Left renal pelvis (tissue), 4 donors: ENCODE measurements at places on chromosomes 16 and 17. TPM values are rescaled to one million over a fixed set of nuclear protein-coding genes. Genes with fewer than 3 reads are reported as not detected.

DNA sequence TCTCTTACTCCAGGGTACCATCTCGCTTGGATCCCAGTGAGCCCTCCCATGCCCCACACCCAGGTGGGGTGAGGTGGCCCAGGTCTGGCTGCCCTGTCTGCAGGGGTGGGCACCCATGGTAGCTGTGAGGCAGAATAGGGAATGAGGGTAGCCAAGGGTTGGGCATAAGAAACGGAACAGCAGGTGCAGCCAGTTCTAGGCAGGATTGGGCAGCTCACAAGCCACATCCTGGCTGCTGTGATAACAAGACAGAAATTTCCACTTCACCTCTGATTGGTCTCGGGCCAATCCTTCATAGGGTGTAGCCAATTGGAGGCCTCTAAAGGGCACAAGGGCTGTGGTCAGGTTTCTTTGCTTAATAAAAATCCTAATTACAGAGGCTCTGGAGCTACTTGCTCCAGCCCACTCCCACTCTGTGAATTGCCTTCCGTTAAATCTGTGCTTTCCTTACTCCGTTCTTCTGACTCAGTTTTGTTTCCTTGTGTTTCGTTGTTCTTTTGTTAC, 1.5 kb upstream of the ARHGDIG start:
- no peak for DNase-seq

DNA sequence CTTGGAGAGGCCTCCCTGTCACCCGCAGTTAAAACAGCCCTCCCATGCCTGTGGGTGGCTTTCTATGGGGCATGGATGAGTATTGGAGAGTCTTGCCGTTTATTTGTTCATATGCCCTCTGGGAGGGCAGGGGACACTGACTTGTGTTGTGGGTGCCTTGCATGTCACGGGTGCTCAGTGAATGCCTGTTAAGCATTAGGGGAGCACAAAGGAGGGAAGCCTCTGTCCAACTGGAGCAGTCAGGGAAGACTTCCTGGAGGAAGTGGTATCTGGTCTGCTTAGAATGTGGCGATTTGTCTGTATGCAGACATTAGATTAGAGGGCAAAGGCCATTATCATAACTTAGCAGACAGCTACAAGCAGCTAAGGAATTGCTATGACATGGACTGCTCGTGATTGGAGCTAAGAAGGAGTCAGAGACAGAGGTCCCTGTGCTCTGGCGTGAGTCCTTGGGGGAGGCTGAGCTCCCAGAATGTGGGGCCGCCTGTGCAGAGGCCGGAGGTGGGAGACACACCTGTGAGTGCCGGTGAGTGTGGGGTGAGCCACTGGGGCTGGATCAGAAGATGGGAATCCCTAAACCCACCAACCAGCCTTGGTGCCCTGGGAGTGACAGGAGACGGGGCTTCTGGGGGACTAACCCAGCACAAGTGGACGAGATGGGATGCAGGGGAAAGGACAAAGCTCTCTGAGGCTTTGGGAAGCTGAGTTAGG, 286.1 kb downstream of the SEC14L1 start:
- no peak for DNase-seq

DNA sequence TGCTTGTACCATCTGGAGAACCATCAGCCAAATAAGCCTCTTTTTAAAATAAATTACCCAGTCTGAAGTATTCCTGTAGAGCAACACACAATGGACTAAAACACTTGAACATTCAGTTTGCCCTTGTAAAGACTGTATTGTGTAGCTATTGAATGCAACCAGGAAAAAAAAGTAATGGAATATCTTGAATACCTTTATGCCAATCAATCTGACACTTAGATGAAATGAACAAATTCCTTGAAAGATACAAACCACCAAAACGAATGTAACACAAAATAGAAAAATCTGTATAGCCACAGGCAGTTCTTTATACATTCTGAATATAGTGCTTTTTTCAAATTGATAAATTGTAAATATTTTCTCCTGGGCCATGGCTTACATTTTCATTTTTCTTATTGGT, 63.3 kb upstream of the KCNJ16 start:
- no peak for DNase-seq

GRCh38 chr16:14634389-14634725, 1.6 kb downstream of the BFAR start:
- DNase-seq: no peak

GRCh38 chr17:74737299-74738050, 419 bp downstream of the RAB37 start:
- DNase-seq: no peak

- no peak for DNase-seq
Observed at GRCh38 chr16:66977341-66978113, 10.9 kb upstream of the CES4A start.

- DNase-seq: no peak
Observed at GRCh38 chr17:3796822-3797170, 4.2 kb downstream of the ITGAE start.

DNA sequence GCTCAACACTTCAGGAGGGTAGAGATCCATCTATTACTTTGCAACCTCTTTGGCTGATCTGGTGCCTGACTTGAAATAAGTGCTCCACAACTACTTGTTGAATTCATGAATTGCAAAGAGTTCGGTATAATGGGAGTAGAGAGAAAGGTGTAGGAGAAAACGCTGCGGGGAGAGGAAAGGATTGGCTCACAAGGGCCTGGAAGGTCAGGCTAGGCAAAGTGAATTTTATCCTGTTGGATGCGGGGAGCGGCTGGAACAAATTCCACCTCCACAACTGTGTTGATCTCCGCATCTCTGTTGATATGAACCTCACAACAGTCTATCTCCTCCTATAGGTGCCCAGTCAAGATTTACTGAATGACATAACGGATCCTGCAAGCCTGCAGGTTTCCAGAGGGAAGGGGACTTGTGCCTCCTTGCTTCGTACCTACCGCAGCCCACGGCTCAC, 684 bp downstream of the SLX4 start:
- DNase-seq: no peak

DNA sequence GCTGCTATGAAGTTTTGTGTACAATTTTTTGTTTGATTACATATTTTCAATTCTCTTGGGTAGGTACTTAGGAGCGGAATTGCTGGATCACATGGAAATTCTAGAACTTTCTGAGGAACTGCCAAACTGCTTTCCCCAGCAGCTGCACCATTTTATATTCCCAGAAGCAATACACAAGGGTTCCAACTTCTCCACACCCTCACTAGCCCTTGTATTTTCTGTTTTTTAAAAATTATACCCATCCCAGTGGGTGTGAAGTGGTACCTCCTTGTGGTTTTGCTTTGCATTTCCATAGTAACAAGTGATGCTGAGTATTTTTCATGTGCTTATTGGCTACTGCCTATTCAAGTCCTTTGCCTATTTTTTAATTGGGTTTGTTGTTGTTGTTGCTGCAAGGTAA, 20.9 kb downstream of the NACA2 start:
- no peak for DNase-seq

GRCh38 chr17:65472666-65473309, 88.7 kb downstream of the AXIN2 start:
- no peak for DNase-seq

GRCh38 chr17:78862073-78863023, 21.7 kb upstream of the USP36 start:
- DNase-seq: no peak

DNA sequence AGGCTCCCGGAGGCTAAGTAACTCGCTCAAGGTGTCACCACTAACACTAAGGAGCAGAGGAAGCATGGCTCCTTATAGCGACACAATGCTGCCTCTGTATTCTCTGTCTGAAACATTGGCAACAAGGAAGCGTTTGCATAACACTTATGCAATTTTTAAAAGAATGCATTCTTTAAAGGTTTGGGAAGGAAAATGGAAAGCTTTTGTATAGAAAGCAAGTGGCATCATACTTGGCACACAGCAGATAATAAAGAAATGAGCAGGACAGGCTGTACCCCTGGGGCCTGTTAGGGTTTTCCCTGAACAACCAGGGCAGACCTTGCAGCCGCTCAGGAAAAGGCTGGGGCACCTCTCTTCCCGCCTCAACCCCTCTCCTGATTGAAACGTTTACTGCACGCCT, 36.9 kb downstream of the PPL start:
- DNase-seq: no peak

DNA sequence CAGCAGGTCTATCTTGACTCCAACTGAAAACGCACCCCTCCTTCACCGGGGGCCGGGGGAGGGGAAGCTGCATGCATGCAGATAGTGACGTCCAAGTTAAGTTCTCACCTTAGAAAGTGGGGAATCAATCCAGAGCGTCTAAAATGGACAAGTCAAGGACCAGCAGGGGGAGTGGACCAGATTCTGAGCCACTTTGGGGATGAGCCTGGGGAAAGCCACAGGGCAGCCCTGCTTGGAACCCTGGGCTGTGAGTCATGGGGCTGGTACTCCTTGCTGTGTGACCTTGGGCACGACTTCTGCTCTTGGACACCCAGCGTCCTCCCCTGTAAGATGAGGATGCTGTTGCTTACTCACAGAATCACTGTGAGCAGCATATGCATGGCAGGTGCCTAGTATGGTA, 9.1 kb downstream of the TNFRSF13B start:
- no peak for DNase-seq

DNA sequence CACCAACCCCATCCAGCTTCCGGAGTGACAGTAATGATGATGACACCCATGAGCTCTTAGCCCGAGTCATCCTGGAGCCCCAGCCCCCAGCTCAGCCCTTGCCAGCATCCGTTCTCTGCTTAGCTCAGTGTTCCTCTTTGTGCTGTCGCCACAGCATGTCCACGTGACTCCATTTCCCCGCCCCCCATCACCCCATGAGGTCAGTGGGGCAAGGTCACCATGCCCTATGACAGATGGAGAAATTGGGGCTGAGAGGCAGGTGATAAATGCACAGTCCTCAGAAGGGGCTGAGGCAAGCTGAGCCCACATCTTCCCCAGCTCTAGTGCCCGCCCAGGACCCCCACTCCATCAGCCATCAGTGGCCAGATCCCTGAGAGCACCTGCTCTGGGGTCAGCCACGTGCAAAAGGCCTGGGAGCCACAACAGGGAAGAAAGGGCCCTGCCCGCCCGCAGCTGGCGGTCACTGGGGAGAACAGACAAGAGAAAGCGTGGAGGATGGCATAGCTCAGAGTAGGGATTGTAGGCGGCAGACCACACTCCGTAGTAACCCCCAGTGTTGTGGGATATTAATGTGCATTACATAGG, 17.1 kb downstream of the ITGB4 start:
- DNase-seq: no peak

GRCh38 chr16:64132759-64133361, 989.0 kb downstream of the CDH11 start:
- DNase-seq: no peak

ABCC6 gene
- polyA plus RNA-seq: 17.3 TPM

KRT222 gene
- 0.16 TPM for polyA plus RNA-seq

SYT17 gene
- polyA plus RNA-seq: 9.8 TPM

SLC47A1 gene
- polyA plus RNA-seq: 14.7 TPM

RRAD gene
- 2.0 TPM for polyA plus RNA-seq

SLC2A4 gene
- 2.8 TPM for polyA plus RNA-seq

GPR179 gene
- 0.29 TPM for polyA plus RNA-seq

CCDC200 gene
- polyA plus RNA-seq: 4.9 TPM

RNF151 gene
- not detected for polyA plus RNA-seq

ACE gene
- 3.5 TPM for polyA plus RNA-seq
